Kidney (tissue), 22 donors: ENCODE measurements at places on chromosomes 7 and 10.

GRCh38 chr10:115937768-115938056 is 335.3 kb downstream of the GFRA1 start:
- DNase-seq: no peak
- H3K27ac ChIP-seq: no peak overlapping the region
- H3K4me1 ChIP-seq: no peaks in the 10 kb centered on the region
- no peak overlapping the region for H3K4me3 ChIP-seq
- no peaks in the 10 kb centered on the region for H3K27me3 ChIP-seq

DNA sequence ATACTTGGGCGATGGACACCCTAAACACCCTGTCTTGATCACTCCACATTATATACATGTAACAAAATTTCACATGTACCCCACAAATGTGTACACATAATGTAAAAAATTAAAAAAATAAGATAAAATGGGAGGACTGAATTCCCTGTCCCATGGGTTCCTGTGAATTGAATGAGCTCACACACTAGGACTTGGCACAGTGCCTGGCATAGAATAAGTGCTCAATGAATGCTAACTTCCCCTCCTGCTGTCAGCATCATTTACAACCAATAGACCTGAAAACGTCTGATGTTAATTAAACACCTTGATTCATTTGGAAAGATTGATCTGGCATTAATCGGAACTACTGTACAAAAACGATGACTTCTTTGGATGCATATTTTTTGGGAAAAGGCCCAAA is 117.3 kb upstream of the ZNF438 start:
- no peak overlapping the region for H3K27ac ChIP-seq
- DNase-seq: no peak
- no peak overlapping the region for H3K4me3 ChIP-seq
- H3K27me3 ChIP-seq: no peaks in the 10 kb centered on the region

- H3K4me1 ChIP-seq: peaks cover 3% of the 10 kb centered on the region
- H3K36me3 ChIP-seq: no peaks in the 10 kb centered on the region
These were observed 19.8 kb upstream of the COL1A2 start for GRCh38 chr7:94374721-94375566.

DNA sequence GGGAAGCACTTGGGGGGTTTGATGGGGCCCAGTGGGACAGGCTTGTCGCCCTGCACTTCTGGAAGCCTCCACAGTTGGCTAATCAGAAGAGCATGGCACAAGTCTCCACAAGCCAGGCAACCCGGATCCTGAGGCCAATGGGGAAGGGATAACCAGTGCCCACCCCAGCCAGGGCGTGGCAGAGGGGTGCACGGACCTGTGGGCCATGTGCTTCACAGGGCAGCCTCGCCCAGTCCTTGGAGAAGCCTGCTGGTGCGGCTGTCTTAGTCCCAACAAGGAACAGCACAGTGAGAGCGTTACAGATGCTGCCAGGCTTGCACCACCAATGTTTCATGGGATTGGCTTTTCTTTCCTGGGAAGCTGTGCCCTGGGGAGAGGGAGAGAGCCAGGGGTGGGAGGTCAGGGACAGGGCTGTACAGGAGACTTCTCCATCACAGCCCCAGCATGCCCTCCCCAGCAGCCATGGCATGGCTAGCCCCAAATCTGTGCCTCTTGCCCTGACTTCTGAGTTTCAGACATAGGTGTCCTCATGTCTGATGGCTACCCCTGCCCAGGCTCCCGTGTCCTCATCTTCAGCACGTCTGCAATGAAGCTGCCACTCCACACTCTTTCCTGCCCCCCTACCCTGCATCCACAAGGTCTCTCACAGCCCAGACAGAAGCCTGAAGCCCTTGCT is 116.0 kb downstream of the PTPN20 start:
- peak; percentile 6 for DNase-seq
- no peaks in the 10 kb centered on the region for H3K36me3 ChIP-seq
- no peak overlapping the region for H3K27ac ChIP-seq
- no peak overlapping the region for H3K4me3 ChIP-seq

DNA sequence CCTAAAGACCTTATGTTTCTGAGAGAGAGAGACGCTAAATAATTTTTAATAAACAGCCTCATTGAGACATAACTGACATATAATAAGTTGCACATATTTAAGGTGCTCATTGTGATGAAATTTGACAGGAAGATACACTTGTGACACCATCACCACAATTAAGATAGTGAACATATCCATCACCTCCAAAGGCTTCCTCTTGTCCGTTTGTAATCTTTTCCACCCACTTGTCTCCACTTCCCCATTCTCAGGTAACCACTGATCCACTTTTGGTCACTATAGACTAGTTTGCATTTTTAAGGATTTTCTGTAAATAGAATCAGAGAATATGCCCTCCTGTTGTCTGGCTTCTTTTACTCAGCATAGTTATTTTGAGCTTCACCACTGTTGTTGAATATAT is 195.1 kb upstream of the WDR11 start:
- no peak overlapping the region for H3K27ac ChIP-seq
- no peaks in the 10 kb centered on the region for H3K36me3 ChIP-seq
- no peaks in the 10 kb centered on the region for H3K4me1 ChIP-seq
- H3K4me3 ChIP-seq: no peak overlapping the region
- H3K27me3 ChIP-seq: no peaks in the 10 kb centered on the region

- no peaks in the 10 kb centered on the region for H3K27me3 ChIP-seq
- H3K36me3 ChIP-seq: no peaks in the 10 kb centered on the region
- peak overlapping the region; percentile 25 for H3K4me3 ChIP-seq
- no peaks in the 10 kb centered on the region for H3K4me1 ChIP-seq
These were observed 6.7 kb downstream of the PNLIPRP2 start for GRCh38 chr10:116627386-116627933.

- H3K36me3 ChIP-seq: no peaks in the 10 kb centered on the region
- no peak overlapping the region for H3K27ac ChIP-seq
- no peaks in the 10 kb centered on the region for H3K27me3 ChIP-seq
- H3K4me1 ChIP-seq: no peaks in the 10 kb centered on the region
These were observed 73.7 kb upstream of the ABCB5 start for GRCh38 chr7:20541608-20542349.

DNA sequence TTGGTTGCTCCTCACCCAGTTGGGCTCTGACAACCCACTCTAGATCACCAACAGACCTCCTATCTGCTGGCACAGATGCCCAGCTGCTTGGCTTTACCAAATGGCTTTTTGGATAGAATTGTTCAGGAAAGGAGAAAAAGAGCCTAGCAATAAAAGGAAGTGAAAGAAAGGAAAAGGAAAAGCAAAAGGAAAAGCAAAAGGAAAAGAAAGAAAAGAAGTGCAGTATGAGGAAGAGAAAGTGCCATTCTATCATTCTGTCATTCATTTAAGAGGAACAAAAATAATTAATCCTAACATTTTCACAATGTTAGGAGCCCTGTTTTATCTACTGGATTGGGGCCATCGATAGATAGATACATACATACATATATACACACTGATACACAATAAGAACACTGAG is 353.6 kb downstream of the THSD7A start:
- DNase-seq: no peak
- no peaks in the 10 kb centered on the region for H3K36me3 ChIP-seq
- H3K27me3 ChIP-seq: no peaks in the 10 kb centered on the region

GRCh38 chr10:102452672-102453340 is 1.5 kb upstream of the C10orf95 start:
- H3K27ac ChIP-seq: no peak overlapping the region
- peaks cover 7% of the 10 kb centered on the region for H3K36me3 ChIP-seq
- no peaks in the 10 kb centered on the region for H3K27me3 ChIP-seq
- H3K4me1 ChIP-seq: no peaks in the 10 kb centered on the region
- no peak overlapping the region for H3K4me3 ChIP-seq

DNA sequence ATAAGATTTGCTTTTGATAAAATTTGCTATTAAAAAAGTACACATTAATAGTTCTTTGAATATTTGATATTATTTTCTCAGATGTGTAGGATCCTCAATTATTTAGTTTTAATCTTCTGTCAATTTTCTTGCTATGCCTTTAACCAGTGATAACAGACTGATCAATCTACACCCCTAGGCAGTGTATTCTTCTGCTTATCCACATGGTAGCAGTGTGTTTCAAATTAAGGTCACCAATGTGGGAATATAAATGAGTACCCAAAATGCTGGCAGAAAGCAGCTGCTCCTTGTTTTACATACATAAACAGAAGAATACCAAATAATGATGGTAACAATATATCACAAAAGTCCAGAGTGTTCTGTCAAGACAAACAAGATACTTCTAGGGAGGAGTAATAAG is 87.0 kb downstream of the SKAP2 start:
- no peaks in the 10 kb centered on the region for H3K4me1 ChIP-seq
- H3K27ac ChIP-seq: no peak overlapping the region
- H3K27me3 ChIP-seq: no peaks in the 10 kb centered on the region
- no peak for DNase-seq

- H3K4me1 ChIP-seq: no peaks in the 10 kb centered on the region
- H3K27me3 ChIP-seq: no peaks in the 10 kb centered on the region
- H3K36me3 ChIP-seq: no peaks in the 10 kb centered on the region
- H3K4me3 ChIP-seq: no peak overlapping the region
These were observed 989.4 kb downstream of the CCSER2 start for GRCh38 chr10:85317827-85318226.

- H3K36me3 ChIP-seq: no peaks in the 10 kb centered on the region
- no peaks in the 10 kb centered on the region for H3K4me1 ChIP-seq
- no peak overlapping the region for H3K27ac ChIP-seq
- H3K27me3 ChIP-seq: no peaks in the 10 kb centered on the region
- H3K4me3 ChIP-seq: no peak overlapping the region
- DNase-seq: no peak
These were observed 4.5 kb upstream of the GPRIN2 start for GRCh38 chr10:46560952-46561351.

- DNase-seq: peak; percentile 88
- no peaks in the 10 kb centered on the region for H3K36me3 ChIP-seq
These were observed 1.0 kb downstream of the UBTD1 start for GRCh38 chr10:97499561-97500296.

- DNase-seq: no peak
- H3K4me1 ChIP-seq: no peaks in the 10 kb centered on the region
- no peak overlapping the region for H3K27ac ChIP-seq
- H3K27me3 ChIP-seq: no peaks in the 10 kb centered on the region
These were observed 17.4 kb upstream of the GPR141 start for GRCh38 chr7:37666026-37666799.

DNA sequence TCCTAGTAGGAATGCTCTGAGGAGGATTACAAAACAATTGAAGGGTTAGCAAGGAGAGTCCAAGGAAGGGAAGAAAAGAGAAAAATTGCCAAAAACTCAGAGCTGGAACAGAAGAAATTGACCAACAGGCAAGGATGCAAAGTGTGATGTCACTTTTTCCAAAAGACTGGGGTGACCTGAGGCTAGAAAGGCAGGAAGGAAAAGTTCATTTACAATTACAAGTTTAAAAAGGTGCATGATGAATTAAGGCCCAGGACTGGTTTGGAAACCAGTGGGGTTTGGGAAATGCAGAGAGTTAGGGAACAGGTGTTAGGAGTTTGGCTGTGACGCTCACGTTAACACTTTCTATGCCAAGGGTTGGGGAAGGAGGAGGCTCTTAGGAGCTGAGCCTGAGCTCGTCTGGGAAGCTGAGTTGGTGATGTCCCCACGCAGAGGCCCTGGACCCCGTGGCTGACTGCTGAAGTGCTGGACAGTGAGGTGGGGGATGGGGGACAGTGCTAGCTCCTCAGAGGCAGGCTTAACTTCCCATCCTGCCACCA is 92.6 kb upstream of the PODXL start:
- no peaks in the 10 kb centered on the region for H3K4me1 ChIP-seq
- no peaks in the 10 kb centered on the region for H3K27me3 ChIP-seq
- no peak overlapping the region for H3K4me3 ChIP-seq
- H3K36me3 ChIP-seq: no peaks in the 10 kb centered on the region
- H3K27ac ChIP-seq: no peak overlapping the region

DNA sequence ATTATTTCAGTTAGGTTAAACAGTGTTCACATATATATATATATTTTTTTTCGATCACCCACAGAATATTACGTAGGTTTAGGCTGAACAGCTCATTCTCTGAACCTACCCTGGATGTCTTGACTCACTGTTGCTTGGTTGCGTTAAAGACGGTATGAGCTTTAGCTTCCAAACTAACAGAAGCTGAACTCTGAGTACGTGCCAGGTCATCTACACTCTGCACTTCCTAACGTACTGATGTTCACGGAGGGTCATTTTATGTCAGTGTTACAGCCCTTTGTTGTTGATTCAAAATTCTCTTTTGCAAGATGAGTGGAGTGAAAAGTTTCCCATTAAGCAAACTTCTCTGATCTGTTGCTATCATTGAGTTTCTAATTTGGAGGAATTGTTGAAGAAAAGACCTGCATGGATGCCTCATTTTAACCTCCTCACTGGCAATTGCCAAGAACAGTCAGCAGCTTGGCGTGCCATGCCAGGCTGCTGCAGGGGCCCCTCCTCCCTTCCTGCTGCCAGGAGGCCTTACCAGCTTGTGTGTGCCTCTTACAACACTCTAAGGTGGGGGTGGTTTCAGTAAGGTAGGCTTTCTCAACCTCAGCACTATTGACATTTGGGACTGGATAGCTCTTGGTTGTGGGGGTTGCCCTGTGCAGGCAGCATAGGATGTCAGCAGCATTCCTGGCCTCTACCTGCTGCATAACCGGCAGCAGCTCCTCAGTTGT is 44.3 kb downstream of the INSYN2A start:
- H3K27me3 ChIP-seq: no peaks in the 10 kb centered on the region
- H3K36me3 ChIP-seq: no peaks in the 10 kb centered on the region
- no peak overlapping the region for H3K27ac ChIP-seq
- no peak for DNase-seq

DNA sequence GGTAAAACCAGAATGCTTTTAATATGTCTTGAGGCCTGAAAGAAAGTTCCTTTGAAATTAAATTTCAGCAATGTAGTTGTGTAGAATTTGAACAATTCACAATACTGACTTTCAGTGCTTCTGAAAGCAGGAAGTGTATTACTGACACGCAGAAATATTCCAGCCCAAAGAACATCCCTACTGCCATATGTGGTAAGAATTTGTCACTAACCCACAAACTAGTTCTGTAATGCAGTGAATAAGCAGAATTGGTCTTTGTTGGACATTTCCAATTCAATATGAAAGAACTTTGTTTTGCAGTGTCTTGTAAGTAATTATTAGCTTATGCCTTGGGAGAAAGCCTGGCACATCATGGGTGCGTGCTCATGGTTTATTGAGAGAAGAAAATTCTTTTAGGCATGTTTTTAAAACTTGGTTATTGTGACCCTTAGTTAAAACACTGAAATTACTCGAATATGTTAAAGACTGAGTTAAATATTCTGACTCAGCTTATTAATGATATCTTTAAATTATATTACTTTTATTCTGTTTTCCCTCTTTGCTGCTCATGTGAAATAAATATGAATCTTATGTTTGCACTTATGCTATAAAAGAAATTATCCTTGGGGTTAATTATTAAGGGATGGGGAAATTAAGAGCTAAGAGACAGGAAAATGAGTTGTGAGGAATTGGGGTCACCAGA is 33.4 kb downstream of the PTPN12 start:
- no peak for DNase-seq
- no peaks in the 10 kb centered on the region for H3K27me3 ChIP-seq
- H3K4me3 ChIP-seq: no peak overlapping the region
- peaks cover 6% of the 10 kb centered on the region for H3K4me1 ChIP-seq

DNA sequence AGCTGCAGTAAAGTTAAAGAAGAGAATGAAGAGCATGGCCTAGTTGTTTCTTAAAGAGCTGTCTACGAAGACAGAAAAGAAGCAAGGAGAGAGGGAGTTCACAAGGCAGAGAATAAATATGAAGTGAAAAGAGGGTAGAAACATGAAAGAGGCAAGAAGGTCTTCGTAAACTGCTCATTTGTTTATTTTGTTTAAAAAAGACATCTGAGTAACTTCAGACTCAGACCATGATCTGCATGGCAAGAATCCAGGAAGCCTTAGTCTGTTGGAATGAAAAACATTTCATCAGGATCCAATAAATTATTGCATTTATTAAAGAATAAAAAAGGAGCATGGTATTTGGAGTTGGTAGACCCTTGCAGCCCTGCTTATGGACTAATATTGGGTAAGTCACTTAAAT is 151.1 kb downstream of the SEM1 start:
- no peak overlapping the region for H3K4me3 ChIP-seq
- no peaks in the 10 kb centered on the region for H3K27me3 ChIP-seq
- H3K36me3 ChIP-seq: no peaks in the 10 kb centered on the region
- no peak for DNase-seq
- no peak overlapping the region for H3K27ac ChIP-seq
